Amniotic stem cell (primary cell): ENCODE measurements at places on chromosomes 2 and 18.

DNA sequence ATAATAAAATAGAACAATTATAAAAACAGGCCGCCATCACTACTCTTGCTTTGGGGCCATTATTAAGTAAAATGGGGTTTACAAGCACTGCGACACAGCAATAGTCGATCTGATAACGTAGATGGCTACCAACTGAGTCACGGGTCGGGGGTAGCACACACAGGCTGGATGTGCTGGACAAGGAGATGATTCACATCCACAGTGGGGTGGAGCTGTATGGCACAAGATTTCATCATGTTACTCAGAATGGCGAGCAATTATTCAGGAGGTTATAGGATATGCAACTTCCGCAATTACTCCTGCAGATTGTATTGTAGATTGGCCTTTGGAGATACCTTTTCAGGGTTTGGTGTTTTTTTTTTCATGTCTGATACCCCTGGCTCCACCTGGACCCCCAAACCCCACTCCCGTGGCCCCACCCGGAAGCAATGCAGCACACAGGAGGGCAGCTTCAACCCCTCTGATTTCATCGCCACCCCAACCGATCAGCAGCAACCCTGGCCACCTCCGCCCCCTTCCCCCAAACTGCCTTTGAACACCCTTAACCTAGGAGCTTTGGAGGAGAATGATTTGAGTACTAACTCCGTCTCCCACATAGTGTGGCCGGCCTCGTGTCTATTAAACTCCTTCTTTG lies 21.4 kb upstream of the MLPH start:
- peak; percentile 56 for DNase-seq

- no peak for DNase-seq
These were observed 36.6 kb upstream of the METAP1D start for GRCh38 chr2:171963198-171963597.

DNA sequence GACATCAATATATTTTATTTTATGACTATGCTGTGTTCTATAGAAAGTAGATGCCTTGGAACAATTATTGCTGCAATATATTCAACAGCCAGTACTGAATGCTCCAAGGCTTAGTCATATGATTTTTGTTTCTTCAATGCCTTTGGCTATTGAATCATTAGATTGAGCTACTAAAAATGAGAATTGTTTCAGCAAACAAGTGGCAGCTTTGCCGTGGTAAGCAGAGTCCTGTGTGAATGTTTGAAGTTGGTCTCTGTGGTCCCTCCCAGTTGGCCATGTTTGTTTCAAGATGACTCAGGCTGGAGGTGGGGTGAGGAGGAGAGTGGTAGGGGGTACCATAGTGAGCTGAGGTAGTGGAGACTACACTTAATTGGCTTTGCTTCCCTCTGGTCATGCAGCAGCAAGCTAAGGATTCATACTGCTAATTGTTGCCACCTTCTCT lies 198.6 kb upstream of the EPAS1 start:
- DNase-seq = peak; percentile 42

- DNase-seq = no peak
These were observed 2.4 kb upstream of the MERTK start for GRCh38 chr2:111896024-111896423.

GRCh38 chr18:68520406-68521075 lies 194.4 kb downstream of the TMX3 start:
- DNase-seq = peak; percentile 3

GRCh38 chr2:172273910-172274571 lies 153.3 kb upstream of the ITGA6 start:
- DNase-seq = no peak

DNA sequence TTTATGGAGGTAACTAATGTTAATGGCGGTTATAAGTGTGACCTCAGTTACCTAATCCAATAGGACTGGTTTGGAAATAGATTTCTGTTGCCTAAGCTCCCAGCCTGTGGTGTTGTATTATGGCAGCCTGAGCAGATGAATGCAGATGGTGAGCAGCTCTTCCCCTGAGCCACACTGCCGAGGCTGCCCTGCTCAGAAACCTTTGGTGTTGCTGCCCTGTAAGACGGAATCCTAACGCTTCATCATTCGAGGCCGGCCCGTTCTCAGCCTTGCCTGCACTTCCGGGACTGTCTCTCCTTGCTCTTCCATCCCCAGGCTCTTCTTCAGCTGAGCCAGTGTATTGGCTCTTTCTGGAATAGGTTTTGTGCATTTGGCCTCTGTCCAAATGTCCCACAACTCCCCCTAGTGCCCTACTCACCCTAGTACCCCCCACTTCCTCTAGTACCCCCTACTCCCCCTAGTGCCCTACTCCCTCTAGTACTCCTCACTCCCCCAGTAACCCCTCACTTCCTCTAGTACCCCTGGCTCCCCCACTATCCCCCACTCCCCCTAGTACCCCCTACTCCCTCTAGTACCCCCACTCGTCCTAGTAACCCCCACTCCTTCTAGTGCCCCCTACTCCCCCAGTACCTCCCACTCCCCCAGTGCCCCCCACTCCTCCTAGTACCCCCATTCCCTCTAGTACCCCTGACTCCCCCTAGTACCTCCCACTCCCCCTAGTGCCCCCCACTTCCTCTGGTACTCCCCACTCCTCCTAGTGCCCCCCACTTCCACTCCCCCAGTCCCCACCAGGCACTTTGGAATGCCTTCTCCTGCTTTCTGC lies 106.0 kb upstream of the TAF1B start:
- DNase-seq = no peak

DNA sequence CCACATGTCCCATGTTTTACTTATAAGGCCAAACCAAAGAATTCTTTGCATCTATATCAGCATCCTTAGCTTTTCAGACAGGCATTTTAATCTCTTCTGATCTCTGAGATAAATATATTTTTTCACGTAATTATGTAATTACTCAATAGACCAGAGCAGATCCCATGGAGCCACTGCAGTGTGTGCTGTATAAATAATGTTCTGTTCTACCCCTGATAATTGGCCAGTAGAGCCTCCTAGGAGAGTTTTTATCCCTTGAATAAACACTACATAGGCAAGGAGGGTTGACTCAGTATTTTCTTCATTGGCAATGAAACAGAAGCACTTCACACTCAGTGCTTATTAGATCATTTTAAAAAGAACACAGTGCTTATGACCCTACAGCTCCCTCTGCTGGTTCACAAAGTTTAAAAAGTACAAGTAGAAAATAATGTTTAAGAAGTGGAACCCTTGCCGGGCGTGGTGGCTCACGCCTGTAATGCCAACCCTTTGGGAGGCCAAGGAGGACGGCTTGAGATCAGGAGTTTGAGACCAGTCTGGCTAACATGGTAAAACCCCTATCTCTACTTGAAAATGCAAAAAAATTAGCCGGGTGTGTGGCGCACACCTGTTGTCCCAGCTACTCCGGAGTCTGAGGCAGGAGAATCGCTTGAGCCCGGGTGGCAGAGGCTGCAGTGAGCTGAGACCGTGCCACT lies 91.9 kb downstream of the PPP1R1C start:
- DNase-seq = peak; percentile 79

DNA sequence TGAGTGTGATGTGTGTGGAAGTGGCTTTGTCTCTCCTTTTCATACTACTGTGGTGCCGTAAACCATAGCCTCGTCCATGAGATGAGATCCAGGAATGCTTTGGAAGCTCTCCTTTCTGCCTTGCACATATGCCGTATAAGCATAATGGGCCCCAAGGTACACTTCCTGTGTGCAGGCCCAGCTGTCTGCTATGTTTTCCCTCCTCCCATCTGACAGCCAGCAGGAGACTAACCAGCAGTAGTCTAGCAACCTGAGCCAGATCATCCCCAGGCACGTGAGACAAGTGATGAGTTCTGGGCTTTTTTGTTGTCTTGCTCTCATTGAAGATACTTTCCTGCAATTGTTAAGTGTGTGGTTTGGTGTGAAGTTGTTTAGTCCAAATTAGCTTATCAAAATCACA lies 555.5 kb upstream of the LRRTM4 start:
- no peak for DNase-seq

- no peak for DNase-seq
These were observed 53.8 kb upstream of the GATA6 start for GRCh38 chr18:22115573-22115972.

- no peak for DNase-seq
These were observed 478.4 kb downstream of the STK39 start for GRCh38 chr2:167769020-167769419.

DNA sequence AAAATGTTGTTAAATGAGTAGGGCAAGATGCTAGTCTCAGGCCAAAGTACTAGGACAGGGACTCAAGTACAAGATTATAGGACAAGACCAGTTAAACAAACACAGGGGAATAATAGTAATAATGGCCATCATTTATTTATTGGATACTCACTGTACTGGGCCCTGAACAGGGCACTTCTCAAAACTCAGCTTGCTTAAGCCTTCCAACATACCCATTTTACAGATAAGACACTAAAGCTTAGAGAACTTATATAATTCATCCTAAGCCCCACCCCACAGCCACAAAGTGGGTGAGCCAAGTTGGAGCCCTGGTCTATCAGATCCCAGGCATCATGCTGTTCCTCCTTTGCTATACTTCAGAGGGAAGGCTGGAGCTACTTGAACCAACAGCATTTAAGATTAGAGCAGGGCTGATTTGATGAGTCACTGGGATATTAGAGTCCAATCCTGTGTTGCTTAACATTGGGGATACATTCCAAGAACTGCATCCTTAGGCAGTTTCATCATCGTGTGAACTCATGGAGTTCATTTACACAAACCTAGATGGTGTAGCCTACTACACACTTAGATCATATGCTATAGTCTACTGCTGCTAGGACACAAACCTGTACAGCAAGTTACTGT lies 153.6 kb downstream of the MTCL1 start:
- DNase-seq = peak; percentile 80

- DNase-seq = no peak
These were observed 55.4 kb downstream of the COLEC12 start for GRCh38 chr18:445055-445454.

- DNase-seq = no peak
These were observed 537.5 kb downstream of the MBD2 start for GRCh38 chr18:53686965-53687364.

DNA sequence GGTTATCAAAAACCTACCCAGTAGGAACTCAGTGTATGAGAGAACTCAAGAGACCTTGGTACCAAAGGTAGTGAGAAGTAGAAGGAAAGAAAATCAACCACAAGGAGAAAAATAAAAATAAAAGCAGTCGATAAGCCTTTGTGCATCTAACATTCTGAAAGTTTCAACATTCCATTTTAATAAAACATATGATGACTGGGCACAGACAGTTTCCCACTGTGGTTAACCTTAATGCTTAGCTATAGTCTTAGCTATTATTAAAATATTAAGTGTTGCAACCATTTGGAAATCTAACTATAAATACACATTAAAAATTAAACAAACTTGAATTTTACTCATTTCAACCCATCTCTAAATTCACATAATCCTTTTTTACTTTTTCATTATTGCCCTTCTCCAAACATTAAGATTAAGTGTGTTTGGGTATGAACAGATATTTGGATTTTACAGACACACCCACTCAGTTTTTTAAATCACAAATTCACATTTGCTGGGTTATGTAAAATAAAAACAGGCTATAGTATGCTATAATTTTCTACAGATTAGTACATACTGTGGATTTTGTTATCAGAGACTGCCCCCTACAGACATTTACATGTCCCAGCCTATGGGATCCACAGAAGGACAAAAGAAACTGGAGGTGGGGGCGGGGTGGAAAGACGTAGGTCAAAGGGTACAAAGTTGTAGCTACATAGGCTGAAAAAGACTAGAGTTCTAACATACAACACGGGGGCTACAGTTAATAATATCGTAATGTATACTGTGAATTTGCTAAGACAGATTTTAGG lies 32.8 kb downstream of the SRBD1 start:
- peak; percentile 29 for DNase-seq

- no peak for DNase-seq
These were observed 39.4 kb downstream of the SLC8A1 start for GRCh38 chr2:40412456-40412855.

DNA sequence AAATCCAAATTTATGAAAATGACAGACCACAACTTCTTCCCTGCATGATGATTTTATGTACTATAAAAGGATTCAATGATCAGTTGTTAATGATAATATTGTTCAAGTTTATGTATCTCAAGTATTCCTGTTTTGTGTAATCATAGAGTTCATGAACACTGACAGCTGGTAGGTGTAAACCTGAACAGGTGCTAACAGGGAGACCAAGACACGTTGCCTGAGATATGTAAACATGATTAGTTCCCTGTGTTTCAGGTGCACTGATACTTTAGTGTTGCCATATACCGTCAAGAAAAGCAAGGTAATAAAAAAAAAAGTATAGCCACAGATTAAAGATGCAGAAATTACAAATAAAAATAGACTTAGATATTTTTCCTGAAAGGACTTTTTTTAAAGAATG lies 131.8 kb downstream of the BAZ2B start:
- DNase-seq = no peak

GRCh38 chr2:240423788-240424191 lies 11.7 kb upstream of the GPC1 start:
- DNase-seq = no peak

DNA sequence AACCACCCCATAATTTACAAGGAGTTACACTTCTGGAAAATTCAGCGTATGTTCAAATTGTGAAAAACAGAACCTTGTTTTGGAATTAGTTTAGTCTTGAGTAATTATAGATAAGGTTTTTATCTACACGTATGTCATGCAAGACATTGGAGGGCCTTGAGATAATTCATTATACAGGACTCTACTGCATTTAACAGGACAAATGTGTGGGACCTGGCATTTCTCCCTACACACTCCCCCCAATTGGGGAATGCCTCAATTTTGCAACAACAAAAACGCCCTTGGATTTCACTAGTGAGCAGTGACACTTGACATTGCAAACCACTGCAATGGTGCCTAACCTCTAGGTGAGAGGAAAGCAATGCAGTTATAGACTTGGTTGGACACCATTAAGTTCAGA lies 11.4 kb downstream of the SLC1A4 start:
- no peak for DNase-seq

- DNase-seq = no peak
These were observed 695 bp upstream of the BIRC6 start for GRCh38 chr2:32355976-32356680.

DNA sequence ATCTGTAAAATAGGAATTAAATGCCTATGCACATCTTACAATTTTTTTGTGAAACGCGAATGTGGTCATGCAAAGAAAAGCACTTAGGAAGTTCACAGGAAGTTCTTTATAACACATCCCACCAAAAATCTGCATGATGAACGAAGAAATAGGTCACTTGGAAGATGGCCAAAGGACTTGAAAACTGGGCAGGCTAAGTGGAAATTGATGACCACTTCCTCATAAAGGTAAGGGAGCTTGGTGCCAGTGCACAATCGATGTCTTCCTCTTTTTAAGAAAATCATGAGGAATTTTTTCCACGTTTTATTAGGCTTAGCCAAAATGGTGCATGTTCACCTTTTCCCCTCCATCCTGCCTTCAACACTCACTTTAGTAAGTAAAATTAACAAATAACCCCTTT lies 8.2 kb upstream of the NT5C1B start:
- DNase-seq = no peak

GRCh38 chr2:68653538-68653982 lies 10.2 kb downstream of the PROKR1 start:
- no peak for DNase-seq
